ENCODE measurements at places on chromosomes 7 and 10. TPM values are rescaled to one million over a fixed set of nuclear protein-coding genes. Genes with fewer than 3 reads are reported as not detected.

GRCh38 chr10:47408606-47409005 is 24.5 kb upstream of the ZNF488 start:
- no peaks in the 10 kb centered on the region for H3K27me3 ChIP-seq
- no peaks in the 10 kb centered on the region for H3K4me1 ChIP-seq
- no peak overlapping the region for H3K4me3 ChIP-seq
- DNase-seq, result no peak
- H3K27ac ChIP-seq, result no peak overlapping the region

The GRID2IP gene
- total RNA-seq, result 0.32 TPM

DNA sequence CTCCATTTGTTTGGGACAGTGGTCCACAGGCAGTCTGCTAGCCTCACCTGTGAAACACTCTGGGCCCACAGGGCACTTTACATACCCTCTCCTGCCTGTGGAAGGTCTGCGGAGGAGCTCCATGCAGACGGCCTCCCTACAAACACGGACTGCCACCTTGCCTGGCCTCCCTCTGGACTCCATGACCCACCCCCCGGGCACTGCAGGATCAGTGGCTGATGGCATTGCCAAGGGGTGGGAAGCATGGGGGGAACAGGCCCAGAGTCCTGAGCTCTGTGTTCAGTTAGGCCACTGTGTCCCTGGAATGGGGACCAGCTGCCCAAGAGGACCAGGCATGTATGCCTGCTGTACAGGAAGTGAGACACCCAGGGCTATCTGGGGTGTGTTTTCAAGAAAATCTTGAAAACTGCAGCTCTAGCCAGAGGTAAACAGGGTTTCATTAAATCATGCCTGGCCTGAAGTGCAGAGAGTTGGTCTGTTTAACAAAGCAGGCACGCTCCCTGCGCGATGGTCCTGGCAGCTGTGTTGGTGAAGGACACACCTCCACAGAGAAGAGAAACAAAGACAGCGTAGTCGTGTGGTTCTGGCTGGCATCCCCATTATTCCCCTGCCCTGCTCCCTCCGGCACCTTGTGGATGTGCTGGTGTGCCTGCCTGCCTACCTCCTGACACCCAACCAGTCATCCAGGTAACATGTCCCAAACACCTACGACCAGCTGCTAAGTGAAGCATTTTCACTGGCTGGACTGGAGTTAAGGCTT is 470.8 kb upstream of the ZMIZ1 start:
- DNase-seq, result no peak
- H3K27ac ChIP-seq, result no peak overlapping the region
- H3K36me3 ChIP-seq, result no peaks in the 10 kb centered on the region
- no peaks in the 10 kb centered on the region for H3K27me3 ChIP-seq
- H3K4me1 ChIP-seq, result no peaks in the 10 kb centered on the region
- H3K4me3 ChIP-seq, result no peak overlapping the region

GRCh38 chr7:111853201-111853990 is 291.1 kb upstream of the IMMP2L start:
- H3K4me3 ChIP-seq, result no peak overlapping the region
- no peaks in the 10 kb centered on the region for H3K27me3 ChIP-seq
- H3K27ac ChIP-seq, result no peak overlapping the region
- H3K4me1 ChIP-seq, result no peaks in the 10 kb centered on the region
- DNase-seq, result no peak

DNA sequence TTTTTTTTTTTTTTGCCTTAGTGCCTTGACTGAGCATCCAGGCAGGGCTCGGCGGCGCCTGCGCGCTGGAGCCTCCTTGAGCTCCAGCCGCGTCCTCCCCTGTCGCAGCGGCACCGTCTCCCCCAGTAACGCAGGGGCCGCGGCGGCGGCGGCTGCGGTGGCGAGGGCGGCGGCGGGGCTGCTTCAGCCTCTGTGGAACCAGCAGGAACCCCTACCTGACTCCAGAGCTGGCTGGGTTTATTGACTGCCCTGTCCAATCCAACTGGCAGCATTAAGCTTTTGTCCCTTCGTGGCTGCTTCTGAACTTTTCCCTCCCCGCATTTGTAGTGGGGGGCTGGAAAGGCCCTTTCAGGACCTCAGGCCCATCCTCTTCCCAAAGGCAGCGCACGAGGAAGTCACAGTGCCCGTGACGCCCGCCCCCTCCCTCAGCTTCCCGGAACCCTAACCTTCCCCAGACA is at the start of gene GPR85:
TSS of gene GPR85 (minus strand) at position 397 of the 458 bp plus-strand sequence. CDS start 2,106 bp downstream, outside the sequence.
- peak; percentile 82 for DNase-seq
- peak within 1 kb of the TSS; percentile 18 for H3K4me3 ChIP-seq
- H3K27ac ChIP-seq, result peak within 1 kb of the TSS; percentile 20
- H3K36me3 ChIP-seq, result no peaks in the 10 kb centered on the region
- H3K27me3 ChIP-seq, result peaks cover 13% of the 10 kb centered on the region

The PNLIP gene
- 1.2 TPM for total RNA-seq

DNA sequence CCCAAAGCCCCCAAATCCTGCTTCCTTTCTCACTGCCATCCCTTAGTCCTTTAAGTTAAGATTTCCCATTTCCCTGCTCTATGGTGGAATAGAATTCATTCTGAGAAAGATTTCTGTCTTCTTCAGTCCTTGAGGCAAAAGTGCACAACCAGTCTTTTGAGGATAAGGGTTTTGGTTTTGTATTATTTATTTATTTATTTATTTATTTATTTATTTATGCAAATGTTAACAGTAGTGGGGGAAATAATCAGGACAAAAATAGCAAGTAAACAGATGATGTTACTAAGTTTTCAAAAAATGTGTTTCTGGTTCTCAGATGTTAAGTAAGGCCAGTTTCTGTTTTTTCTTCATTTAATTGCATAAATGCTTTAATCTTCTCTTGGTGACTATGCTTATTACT is 84.2 kb downstream of the GLCCI1 start:
- no peak overlapping the region for H3K4me3 ChIP-seq
- H3K27me3 ChIP-seq, result no peaks in the 10 kb centered on the region
- peaks cover 6% of the 10 kb centered on the region for H3K4me1 ChIP-seq
- H3K27ac ChIP-seq, result no peak overlapping the region
- no peak for DNase-seq

DNA sequence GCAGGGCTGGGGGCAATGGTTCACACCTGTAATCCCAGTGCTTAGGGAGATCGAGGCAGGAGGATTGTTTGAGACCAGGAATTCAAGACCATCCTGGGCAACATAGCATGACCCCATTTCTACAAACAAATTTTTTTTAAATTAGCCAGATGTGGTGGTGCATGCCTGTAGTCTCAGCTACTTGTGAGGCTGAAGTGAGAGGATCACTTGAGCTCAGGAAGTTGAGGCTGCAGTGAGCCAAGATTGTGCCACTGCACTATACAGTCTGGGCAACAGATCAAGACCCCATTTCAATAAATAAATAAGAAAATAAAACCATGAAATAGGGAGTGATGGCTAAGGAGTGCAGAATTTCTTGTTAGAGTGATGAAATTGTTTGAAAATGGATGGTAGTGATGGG is 8.9 kb downstream of the GRID2IP start:
- no peak overlapping the region for H3K27ac ChIP-seq
- no peaks in the 10 kb centered on the region for H3K27me3 ChIP-seq
- no peak overlapping the region for H3K4me3 ChIP-seq
- H3K4me1 ChIP-seq, result no peaks in the 10 kb centered on the region

DNA sequence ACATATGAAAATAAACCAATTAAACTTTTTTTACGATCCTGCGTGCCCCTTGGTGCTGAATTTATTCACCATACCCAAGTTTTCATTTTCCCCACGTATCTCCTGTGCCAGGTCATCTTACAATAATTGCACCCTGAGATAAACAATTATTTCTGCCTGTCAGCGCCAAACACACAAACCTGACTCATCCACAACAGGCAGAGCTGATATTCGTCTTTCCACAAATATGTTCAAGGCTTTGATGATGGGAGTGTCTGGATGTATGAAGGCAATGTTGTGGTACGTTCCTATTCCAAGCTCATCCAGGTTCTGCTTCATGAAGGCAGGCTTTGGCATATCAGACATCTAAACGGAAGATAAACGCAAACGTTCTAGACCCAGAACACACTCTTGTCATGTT is 45.8 kb upstream of the RHEB start:
- no peak overlapping the region for H3K4me3 ChIP-seq
- H3K27me3 ChIP-seq, result no peaks in the 10 kb centered on the region
- H3K4me1 ChIP-seq, result no peaks in the 10 kb centered on the region
- no peak for DNase-seq

DNA sequence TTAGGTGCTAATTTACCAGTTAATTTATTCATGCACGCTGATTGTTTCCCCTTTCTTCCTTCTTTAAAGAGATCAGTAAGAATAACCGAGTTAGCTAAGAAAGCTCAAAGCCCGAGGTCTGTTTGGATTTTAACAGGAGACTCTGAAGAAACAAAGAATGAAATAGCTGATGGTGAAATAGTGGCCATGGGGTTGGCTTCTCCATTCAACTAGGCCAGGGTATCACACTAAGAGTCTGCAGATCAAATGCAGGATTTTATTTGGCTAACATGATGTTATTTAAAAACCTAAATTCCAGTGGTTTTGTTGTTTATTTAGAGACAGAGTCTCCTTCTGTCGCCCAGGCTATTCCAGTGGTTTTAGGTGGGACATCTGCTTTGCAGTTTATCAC is 65.2 kb upstream of the SYPL1 start:
- DNase-seq, result no peak
- H3K27me3 ChIP-seq, result peaks cover 12% of the 10 kb centered on the region
- H3K4me1 ChIP-seq, result peaks cover 7% of the 10 kb centered on the region
- no peak overlapping the region for H3K27ac ChIP-seq
- H3K4me3 ChIP-seq, result no peak overlapping the region

GRCh38 chr10:116385311-116385710 is 42.3 kb upstream of the PNLIPRP3 start:
- no peak overlapping the region for H3K4me3 ChIP-seq
- no peak for DNase-seq
- no peak overlapping the region for H3K27ac ChIP-seq
- H3K36me3 ChIP-seq, result no peaks in the 10 kb centered on the region
- H3K4me1 ChIP-seq, result no peaks in the 10 kb centered on the region

The FXYD4 gene
- not detected for total RNA-seq

DNA sequence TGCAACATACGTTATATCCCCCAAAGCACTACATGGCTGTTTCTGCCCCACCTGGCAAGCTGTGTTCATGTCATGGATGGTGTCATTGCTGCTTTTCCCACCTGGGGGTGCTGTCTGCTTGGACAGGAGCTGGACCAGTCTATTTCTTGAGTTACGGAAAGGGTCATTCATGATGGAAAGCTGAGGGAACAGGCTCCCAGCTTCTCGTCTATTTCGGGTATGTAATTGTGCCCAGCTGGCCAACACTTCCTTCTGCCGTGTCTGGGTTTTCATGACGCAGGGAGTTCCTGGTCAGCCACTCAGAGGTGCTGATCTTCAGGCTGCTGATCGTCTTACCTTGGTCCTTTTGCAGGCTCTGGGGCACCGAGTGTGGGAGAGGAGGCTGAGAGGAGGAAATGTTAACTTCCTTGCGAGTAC is 8.6 kb downstream of the BTBD16 start:
- H3K27me3 ChIP-seq, result peaks cover 12% of the 10 kb centered on the region
- no peak overlapping the region for H3K27ac ChIP-seq
- H3K4me1 ChIP-seq, result no peaks in the 10 kb centered on the region
- no peak for DNase-seq
- no peaks in the 10 kb centered on the region for H3K36me3 ChIP-seq

The MYPN gene
- total RNA-seq, result not detected

- H3K27me3 ChIP-seq, result no peaks in the 10 kb centered on the region
- H3K27ac ChIP-seq, result no peak overlapping the region
- DNase-seq, result no peak
- H3K36me3 ChIP-seq, result no peaks in the 10 kb centered on the region
These were observed 129.7 kb upstream of the KLF6 start for GRCh38 chr10:3914733-3915132.
